RWPE2 (cell line): ENCODE measurements at places on chromosomes 1 and 21.

GRCh38 chr21:45084881-45085536, 10.6 kb downstream of the ADARB1 start:
- DNase-seq, result no peak

- DNase-seq, result no peak
These were observed 807.4 kb upstream of the ADGRL2 start for GRCh38 chr1:80993154-80993980.

DNA sequence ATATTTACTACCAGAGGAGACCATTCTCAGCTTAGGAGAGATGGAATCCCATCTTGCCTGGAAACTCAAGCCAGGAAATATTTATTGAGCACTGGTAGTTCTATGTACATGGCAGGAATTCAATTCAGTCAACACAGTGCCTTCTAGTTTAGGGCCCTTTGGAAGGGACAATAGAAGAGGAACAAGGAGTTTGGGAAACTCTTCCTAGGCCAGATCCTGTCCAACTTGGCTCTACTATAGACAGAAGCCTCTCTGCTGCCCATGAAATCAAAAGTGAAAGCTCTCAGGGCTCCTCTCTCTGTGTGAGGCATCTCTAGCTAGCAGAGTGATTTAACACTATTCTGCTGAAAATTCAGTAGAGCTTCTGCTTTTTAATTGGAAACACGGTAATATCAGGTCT, 244.6 kb upstream of the MAP1LC3C start:
- no peak for DNase-seq

DNA sequence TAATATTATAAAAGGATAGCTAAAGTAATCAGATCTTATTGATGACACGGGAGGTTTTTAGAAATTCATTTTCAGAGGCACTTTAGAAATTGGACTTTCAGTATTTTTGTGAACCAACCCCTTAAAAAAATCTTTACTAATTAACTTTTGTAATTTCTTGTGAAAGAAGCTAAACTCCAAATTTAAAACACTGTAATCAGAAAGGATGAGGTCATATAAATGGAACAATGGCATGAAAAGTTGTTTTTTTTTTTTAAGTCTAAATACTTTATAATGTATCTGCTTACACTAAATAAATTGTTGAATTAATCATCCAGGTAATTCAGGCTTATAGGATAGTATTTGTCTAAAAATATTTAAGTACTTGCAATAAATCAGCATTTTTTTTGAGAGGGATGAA, 9.0 kb downstream of the ZBTB18 start:
- no peak for DNase-seq

- DNase-seq, result no peak
These were observed 226.1 kb downstream of the ASTN1 start for GRCh38 chr1:176938375-176938774.

GRCh38 chr1:6745073-6745472, 40.2 kb upstream of the CAMTA1 start:
- no peak for DNase-seq

DNA sequence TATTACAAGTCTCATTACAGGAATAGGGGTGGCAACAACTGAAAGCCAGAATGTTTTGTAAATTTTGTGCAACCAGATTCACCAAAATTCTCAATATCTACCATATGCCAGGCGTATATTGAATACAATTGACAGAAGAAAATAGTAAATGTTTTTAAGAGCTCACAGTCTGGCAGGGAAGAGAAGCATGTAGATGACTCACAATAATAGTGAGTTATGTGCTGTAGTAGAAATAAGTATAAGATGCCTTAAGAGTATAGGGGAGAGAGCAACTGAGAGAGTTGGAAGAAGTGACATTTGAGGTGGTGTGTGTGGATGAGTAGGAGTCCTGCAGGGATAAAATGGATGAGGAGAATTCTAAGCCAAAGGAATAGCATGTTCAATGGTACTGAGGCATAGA, 170.5 kb upstream of the FGGY start:
- DNase-seq, result no peak
